ENCODE measurements at places on chromosomes 2 and 18.

- DNase-seq, result no peak
Observed at GRCh38 chr2:152055366-152056108, 43.3 kb downstream of the CACNB4 start.

GRCh38 chr2:165198181-165198580 is 5.7 kb downstream of the SCN3A start:
- no peak for DNase-seq

- peak; percentile 53 for DNase-seq
Observed at GRCh38 chr2:25286025-25286400, 55.7 kb downstream of the DNMT3A start.

DNA sequence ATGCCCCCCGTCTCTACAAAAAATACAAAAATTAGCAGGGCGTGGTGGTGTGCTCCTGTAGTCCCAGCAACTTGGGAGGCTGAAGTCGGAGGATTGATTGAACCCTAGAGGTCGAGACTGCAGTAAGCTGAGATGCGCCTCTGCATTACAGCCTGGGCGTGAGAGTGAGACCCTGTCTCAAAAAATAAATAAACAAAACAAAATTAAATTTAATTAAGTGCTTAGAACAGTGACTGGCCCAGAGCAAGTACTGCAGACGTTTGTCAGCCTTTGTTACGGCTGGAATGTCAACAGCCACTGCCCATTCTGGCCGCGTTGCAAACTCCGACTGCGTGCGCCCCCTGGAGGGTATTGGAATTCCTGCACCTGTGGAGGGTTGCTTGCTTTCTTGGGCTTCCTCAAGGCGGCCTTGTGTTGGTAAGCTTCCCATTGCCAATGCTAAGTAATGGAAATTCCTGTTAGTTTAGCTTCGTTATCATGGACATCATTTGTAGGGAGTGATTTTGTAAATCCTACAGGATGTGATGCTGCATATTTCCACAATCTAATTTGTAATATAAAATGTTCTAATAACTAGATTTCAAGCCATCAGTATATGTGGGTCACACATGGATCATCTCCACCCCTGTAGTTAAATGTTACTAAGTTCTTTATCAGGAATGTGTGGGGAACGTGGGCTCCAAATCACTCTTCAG is 15.9 kb upstream of the ATP6V1B1 start:
- DNase-seq, result peak; percentile 59

- DNase-seq, result no peak
Observed at GRCh38 chr2:233346376-233346775, 7.9 kb upstream of the DGKD start.
